ENCODE measurements at places on chromosomes 12 and 14. TPM values are rescaled to one million over a fixed set of nuclear protein-coding genes. Genes with fewer than 3 reads are reported as not detected.

ANKS1B gene
- total RNA-seq, result 0.64 TPM

PRICKLE1 gene
- 13.9 TPM for total RNA-seq

TAS2R8 gene
- total RNA-seq, result 0.43 TPM

MUCL1 gene
- not detected for total RNA-seq

INHBE gene
- 1.7 TPM for total RNA-seq

ZNF26 gene
- 23.2 TPM for total RNA-seq

DNA sequence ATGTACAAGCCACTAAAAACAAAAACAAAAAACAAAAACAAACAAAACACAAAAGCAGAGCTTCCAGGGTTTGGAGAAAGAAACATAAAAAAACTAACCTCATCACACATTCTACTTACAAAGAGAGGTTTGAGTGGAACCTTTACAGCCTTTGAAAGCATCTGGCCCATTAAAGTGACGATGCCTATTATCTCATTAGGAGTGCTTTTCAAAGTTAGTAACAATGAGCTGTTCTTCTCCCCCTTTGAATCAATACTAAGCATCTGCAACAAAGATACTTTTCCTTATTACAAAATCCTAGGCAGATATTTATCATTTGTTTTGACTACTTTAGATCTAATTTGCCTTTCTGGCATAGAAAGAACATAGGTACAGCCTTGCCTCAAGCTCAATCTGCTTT, 217.3 kb downstream of the PPM1H start:
- DNase-seq, result no peak

DNA sequence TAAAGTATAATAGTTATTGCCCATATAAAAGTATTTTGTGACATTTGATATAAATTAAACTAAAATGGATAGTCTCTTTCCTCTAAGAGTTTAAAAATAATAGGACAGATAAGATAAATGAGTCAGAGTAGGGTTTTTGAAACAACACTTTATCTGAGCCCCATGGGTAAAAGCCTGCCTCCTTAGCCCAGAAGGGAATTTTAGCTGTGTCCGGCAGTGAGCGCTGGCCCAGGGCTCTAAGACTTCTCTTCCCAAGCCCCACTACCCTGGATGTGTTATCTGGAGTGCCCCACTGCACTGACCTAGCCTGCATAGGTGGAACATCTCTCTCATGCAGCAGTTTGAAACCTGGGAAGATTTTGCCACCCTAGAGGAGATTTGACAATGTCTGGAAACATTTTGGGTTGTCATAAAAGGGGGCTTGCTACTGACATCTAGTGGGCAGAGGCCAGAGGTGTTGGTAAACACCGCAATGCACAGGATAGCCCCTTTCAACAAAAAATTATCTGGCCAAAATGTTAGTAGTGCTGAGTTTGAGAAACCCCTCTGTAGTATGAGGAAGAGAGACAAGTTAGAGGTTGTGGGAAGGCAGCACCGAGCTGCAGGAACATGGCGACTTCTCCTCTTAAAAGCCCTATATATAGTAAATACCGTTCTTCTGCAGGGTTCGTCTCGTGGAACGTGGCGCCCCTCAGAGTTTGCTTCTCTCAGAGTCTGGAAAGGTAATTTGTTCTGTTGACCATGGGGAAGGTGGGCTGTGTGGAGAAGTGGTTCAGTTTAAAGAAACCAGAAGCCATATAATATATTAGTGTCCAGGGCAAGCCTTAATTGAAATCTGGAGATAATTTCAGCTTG, 29.3 kb upstream of the ATF1 start:
- DNase-seq, result peak; percentile 43

DNA sequence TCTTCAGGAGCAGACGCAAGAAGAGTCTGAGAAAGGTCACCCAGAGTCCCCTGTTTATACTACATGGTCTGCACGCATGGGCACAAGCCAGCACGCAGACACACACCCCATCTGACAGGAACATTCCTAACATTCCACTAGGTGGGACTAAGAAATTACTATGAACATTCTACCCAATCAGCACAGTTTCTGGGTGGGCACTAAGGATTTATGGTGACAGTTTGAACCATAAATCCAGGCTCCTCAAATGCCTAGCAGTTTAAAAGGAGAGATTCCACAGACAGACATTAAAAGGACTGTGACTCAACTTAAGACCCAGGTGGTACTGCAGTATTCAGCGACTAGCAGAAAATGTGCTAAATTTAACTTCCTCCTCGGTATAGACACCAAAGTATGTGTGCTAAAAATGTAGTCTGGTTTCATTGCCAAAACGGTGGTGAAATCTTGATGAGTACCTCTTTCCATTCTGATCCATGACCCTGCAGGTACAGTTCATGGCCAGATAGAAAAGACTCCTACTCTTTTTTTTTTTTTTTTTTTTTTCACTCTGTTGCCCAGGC, 16.2 kb downstream of the ABHD4 start:
- peak; percentile 98 for DNase-seq

DNA sequence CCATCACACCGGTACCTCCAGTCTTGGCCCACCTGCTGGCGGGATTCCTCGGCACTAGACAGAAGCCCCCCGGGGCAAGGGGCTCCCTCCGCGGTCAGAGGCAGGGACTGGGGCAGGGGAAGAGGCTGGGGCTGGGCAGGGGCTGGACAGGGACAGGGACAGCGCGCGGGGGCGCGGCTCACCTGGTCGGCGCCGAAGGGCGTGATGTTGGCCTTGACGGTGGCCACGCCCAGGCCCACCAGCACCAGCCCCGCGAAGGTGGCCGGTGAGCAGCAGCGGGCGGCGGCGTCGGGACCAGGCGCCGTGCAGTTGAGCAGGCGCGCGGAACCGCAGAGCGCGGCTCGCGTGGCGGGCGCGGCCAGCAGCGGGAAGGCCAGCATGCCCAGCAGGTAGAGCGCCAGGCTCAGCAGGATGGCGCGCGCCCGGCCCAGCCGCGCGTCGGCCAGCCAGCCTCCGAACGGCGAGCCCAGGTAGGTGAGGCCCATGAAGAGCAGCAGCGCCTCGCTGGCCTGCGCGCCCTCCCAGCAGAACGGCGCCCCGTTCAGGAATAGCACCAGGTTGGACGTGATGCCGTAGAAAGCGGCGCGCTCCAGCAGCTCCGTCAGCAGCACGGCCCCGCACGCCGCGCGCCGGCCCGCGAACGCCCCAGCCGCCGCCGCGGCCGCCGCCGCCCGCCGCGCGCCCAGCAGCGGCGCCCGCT, 392 bp downstream of the SLC15A4 start:
- no peak for DNase-seq

- DNase-seq, result no peak
Observed at GRCh38 chr14:105883066-105884005, 357.0 kb downstream of the TMEM121 start.

DNA sequence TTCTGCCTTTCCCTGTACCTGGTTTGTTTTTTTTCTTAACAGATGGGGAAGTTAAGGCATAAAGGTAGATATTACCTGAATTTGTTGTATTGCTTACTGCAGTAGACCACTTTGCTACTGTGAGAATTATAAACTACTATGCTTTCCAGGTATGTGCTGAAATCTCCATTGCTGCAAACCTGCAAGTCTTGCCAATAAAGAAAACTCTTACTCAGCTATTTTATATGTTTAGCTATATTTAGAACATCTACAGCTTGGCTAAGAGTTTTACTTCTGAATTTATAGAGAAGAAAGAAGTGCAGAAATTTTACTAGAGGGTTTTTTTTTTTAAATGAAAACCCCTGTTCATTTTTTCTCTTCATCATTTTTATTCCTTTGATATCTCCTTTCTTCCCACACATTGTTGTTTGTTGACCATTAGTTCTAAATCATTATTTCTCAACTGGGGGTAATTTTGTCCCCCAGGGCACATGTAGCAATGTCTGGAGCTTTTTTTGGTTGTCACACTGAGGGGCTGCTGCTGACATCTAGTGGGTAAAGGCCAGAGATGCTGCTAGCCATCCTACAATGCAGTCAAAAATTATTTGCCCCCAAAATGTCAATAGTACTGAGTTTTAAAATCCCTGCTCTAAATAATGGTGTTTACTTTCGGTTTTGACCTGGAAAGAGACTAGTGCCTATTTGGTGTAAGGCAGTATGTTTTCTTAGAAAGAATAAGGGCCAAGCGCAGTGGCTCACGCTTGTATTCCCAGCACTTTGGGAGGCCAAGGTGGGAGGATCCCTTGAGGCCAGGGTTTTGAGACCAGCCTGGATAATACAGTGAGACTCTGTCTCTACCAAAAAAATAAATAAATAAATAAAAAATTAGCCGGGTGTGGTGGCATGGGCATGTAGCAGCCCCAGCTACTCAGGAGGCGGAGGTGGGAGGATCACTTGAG, 48.6 kb downstream of the PCNX1 start:
- peak; percentile 38 for DNase-seq

GRCh38 chr12:6770600-6770999, 1.7 kb upstream of the LAG3 start:
- no peak for DNase-seq

- no peak for DNase-seq
Observed at GRCh38 chr14:57058319-57058718, 210.4 kb downstream of the EXOC5 start.

DNA sequence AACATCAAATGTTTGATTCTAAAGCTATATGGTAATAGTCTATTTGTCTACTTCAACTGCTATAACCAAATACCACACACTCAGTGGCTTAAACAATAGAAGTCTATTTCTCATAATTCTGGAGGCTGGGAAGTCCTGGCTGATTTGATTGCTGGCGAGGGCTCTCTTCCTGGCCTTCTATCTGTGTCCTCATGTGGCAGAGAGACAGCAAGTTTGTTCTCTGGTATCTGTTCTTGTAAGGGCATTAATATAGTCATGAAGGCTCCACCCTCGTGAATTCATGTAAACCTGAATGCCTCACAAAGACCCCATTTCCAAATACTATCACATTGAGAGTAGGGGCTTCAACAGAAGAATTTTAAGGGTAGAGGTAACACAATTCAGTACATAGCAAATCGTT, 34.1 kb downstream of the TRMT5 start:
- DNase-seq, result no peak

DNA sequence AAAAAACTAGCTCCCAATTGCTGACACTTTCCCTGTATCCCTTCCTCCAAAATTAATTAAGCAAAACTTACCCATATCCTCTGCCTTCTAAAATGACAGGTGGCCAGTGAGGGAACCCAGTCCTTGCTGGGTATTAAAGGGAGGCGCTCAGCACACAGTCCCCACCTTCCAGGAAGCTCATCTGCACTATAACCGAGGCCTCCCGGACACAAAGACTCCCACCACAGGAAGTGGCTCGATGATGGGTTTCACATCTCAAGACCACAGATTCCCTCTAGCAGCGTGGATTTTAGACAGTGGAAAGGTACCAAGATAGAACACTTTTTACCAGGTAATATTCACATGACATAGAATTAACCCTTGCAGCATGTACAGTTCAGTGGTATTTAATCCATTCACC, 126.8 kb upstream of the NCOR2 start:
- DNase-seq, result no peak
